ENCODE measurements at places on chromosomes 11 and 22.

DNA sequence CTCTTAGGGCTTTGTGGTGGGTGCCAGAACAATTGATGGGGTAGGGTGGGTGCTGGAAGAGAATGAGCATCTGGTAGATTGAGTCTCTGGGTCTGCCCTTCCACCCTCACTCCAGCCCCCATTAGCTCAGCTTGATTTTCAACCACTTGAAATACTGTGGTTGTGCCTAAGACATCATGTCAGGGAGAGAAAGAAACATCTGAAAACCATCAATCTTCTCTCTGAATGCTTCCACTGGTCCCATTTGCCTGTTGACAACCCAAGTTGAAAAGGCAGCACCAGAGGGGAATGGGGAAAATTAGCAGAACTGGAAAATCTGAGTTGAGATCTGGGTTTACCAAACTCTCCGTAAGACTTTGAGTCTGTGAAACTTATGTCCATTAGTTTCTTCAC is 26.1 kb downstream of the CD44 start:
- DNase-seq = no peak

DNA sequence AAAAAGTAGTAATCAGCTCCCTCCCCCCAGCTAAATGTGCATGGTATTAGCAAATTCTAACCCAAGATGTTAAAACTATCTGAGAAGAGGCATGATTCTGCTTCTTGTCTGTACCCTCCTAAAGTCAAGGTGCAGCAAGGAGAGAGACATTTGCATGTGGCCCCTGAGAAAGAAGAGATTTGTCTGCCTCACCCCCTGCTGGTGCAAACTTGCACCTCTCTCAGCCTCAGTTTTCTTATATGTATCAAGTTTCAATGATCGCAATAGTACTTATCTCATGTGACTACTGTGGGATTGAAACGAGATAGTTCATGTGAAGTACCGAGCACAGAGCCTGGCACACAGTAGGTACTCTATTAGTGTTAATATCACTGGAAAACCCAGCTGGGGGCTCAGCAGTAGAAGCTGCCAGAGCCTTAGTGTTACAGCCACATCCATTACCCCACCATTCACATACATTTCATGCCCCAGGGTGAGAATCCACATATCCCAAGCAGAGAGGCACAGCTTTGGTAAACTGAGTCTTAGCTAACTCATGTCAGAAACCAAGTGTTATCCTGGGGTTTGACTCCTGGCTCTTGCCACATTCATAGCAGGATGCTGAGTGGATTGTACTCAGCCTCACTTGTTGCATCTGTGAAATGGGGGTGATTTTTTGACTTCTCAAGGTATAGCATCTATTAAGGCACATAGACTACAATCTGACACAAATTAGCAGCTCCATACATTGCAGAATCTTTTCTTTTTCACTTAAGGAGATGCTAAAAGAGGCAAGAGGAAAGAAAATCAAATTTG is 24.9 kb downstream of the CD44 start:
- DNase-seq = no peak

- DNase-seq = no peak
Observed at GRCh38 chr11:119680541-119681360, 48.2 kb downstream of the NECTIN1 start.

- DNase-seq = no peak
Observed at GRCh38 chr22:49977578-49977977, 17.0 kb downstream of the PIM3 start.

- no peak for DNase-seq
Observed at GRCh38 chr22:44391015-44391414, 78.3 kb upstream of the SHISAL1 start.

DNA sequence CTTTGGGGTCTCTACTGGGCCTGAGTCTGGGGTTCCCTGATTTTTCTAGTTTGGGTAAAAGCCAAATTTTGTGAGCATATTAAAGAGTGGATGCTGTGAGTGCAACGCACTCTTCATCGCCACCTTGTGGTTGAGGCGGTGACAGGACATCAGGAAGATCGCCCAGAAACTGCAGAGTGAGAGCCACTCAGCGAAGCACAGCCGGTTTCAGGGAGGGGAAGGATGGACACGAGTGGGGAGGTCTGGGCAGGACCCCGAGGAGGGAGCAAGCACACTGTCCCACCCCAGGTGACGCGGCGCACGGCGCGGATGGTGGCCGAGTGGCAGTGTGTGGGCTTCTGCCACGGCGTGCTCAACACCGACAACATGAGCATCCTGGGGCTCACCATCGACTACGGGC is 9.1 kb downstream of the SELENOO start:
- DNase-seq = peak; percentile 45
